NCI-H446 (cell line): ENCODE measurements at places on chromosomes 2 and 18.

- DNase-seq, result no peak
Measured at GRCh38 chr18:77344786-77345500, 95.3 kb downstream of the GALR1 start.

DNA sequence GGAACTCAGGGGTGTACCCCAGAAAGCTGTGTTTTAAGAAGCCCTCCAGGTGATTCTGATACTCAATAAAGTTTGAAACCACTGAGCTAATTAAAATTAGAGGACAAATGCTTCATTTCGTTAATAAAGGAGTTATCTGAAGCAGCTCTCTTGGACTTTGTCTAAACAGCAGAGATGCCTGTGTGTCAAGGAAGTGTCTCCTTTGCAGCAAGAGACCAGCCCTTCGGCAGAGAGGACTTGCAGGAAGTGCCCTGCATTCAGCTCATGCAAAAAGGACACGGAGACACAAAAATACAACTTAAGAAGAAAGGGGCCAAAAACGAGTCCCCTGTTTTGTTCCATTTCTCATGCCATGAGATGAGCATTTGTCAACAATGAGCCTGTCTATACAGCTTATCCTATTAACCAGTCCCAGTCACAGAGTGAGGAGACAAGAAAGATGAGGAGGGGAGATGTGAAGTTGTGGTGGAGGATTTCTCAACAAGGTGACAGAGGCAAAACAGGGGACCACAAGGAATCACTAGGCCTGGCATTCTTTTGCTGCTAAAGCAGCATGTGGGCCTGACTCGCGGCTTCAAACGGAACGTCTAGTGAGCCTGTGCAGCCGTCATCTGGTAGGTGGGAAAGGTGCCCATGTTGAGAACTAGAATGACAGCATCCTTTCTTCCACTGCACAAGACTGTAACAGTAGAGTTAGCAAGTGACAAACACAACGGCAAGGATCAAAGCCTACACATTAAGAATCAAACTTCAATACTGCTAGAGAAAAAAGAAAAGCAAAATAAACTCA lies 152.3 kb downstream of the ANTXR1 start:
- no peak for DNase-seq

- DNase-seq, result no peak
Measured at GRCh38 chr2:140063356-140063755, 1283.2 kb upstream of the NXPH2 start.

DNA sequence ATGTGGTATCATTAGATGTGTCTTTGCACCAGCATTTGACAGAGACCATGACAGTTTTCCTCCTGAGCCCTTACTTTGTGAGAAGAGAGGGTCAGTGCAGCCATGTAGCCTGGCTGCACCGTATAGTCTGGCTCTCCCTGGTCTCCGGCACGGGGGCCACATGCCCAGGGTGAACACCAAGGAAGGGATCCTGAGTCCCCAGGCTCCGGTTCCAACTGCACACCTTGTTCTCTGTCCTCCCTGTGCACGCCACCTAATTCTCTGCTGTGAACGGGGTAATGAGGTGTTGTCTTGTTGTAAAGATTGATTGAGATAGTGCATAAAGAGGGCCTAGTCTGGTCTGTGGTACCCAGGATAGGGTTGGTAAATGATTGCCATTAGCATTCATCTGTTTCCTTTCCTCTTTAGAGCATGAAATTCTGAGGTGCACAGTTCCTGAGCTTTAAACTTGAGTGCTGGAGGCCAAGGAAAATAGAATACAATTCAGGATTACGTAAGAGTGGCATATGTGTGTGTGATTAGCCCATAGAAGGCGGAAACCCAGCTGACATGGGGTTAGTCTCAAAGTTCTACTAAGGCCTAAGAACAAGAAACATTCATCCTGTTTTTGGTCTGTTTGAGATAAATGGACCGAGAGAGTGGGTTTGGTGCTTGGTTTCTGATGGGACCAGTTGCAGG lies 55.5 kb downstream of the NCK2 start:
- DNase-seq, result no peak

GRCh38 chr2:10533811-10534321 lies 85.7 kb upstream of the ODC1 start:
- peak; percentile 15 for DNase-seq

DNA sequence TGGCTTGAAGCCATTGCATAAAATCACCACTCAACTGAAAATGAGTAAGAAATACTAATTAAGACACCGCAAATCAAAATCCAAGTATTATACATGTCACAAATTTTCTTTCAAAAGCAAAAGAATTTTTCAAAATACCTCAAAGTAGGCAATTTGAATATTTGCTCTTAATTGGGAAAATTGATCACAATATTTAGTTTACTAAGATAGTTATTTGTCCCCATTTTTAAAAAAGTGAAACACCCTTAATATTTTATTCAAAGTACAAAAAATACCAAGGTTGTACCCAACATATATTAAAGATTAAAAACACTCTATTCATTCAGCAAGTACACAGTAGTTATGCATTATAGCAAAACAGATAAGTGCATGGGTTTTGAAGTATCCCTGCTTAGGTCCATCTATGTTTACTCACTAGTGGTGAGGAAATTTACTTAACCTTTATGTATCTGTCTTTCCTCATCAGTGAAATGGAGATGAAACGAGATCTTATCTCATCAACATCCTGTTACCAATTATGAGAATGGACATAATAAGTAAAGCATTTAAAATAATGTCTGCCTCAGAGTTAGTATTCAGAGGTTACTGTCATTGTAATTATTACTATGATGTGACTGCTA lies 35.1 kb downstream of the VPS54 start:
- no peak for DNase-seq

DNA sequence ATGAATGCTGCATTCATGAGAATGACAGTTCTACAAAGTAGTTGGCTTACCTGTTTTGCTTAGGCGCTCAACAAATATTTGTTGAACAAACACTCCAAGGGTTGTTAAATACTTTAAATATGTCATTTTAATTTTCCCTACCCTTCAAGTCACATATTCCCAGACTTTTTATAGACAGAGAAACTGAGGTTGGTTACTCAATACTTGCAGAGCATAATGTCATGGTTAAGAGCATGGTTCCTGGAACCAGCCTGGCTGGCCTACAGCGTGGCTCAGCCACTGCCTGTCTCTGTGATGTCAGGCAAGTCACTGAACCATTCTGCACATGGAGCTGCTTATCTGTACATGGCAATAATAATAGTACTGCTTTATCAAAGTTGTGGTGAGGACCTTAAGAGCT lies 120.0 kb upstream of the STK17B start:
- no peak for DNase-seq

GRCh38 chr18:30775629-30776028 lies 266.9 kb downstream of the DSC3 start:
- no peak for DNase-seq

DNA sequence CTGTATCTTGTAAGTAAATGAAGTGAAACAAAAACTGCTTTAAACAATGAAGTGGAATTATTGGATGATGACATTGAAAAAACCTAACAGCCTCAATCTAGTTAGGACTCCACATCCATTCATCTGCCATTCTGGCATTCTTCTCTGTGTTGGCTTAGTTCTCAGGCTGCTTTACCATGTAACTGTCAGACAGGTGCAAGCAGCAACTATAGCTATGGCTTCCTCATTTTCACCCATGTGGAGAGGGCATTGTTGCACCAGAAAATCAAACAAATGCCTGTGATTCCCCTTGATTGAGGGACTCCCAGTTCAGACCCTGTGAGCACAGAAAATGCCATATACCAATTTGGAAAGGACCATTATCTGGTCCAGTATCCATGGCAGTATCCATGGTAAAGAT lies 129.5 kb upstream of the NYAP2 start:
- DNase-seq, result no peak

DNA sequence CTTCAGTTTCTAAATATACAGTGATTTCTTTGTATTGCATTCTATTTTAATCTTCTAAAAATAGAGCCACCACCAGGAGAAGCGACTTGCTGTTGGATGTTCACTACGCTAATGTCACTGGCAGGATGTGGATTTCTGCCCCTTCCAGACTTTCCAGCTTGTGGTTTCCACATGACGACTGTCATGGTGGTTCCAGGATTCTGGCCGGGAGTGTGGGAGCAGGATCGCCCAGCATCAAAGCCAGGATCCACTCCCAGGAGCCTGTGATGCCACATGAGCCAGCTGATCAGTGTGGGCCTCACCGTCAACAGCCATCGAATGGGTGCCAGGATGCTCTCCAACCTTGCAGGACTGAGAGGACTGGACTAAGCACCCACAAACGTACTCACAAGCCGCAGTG lies 148.8 kb downstream of the HDAC4 start:
- DNase-seq, result no peak

DNA sequence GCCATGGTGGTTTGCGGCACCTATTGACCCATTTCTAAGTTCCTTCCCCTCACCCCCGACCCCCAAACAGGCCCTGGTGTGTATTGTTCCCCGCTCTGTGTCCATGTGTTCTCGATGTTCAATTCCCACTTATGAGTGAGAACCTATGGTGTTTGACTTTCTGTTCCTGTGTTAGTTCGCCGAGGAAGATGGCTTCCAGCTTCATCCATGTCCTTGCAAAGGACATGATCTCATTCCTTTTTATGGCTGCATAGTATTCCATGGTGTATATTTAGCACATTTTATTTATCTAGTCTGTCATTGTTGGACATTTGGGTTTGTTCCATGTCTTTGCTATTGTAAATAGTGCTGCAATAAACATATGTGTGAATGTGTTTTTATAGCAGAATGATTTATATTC lies 183.6 kb downstream of the GBX2 start:
- no peak for DNase-seq

GRCh38 chr18:62026586-62026985 lies 133.8 kb upstream of the RNF152 start:
- DNase-seq, result no peak

DNA sequence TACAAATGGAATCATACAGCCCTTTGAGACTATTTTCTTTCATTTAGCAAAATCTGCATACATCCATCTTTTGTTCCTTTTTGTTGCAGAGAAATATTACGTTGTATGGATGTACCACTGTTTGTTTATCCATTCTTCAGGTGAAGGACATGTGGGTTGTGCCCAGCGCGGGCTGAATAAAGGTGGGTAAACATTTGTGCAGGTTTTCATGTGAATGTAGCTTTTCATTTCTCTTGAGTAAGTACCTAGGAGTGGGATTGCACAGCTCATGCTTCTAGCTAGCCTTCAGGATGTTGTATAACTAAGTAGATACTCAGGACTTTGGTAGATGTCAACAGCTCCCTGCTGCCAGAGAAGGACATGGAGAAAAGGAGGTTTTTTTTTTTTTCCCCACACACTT lies 50.6 kb upstream of the SPRED2 start:
- DNase-seq, result no peak

DNA sequence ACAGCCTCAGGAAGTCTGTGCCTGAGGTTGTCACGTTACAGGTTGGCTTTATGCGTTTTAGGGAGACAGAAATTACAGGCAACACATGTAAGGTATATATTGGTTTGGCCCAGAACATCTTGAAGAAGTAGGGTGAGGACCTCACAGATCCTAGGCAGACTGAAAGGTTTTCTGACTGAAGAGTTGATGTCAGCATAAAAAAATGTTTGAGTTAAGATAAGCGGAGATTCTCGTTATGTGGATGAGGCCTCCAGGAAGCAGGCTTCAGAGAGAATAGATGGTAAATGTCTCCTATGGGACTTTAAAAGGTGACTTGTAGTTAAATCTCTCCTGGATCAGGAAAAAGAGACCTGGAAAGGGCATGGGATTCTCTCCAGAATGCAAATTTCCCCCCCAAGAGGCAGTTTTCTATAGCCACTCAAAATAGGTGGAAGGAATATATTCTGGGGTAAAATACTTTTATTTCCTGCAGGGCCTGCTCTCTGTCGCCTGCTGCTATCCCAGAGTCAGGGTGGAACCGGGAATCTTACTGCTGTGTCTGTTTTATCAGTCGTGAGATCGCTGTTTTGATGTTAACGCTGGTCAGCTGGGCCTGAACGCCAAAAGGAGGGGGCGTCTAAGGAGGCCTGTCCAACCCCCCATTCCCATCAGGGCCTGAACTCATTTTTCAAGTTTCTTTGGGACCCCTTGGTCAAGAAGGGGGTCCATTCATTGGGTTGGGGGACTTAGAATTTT lies 171.1 kb downstream of the HDAC4 start:
- DNase-seq, result no peak

DNA sequence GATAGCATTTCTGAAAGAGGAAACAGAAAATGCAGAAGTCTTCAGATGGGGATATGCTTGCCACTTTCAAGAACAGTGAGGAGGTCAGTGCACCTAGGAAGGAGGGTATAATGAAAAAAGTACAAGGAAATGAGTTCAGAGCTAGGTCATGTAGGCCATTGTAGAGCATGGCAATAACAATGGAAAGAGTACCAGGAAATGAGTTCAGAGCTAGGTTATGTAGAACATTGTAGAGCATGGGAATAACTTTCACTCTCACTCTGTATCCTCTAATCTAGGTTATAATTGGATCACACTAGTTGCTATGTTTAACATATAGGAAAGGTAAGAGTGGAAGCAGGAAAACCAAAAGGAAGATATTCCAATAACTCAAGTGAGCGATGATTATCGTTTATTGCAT lies 12.3 kb downstream of the SCG2 start:
- no peak for DNase-seq
